ENCODE measurements at places on chromosomes 6 and 20.

DNA sequence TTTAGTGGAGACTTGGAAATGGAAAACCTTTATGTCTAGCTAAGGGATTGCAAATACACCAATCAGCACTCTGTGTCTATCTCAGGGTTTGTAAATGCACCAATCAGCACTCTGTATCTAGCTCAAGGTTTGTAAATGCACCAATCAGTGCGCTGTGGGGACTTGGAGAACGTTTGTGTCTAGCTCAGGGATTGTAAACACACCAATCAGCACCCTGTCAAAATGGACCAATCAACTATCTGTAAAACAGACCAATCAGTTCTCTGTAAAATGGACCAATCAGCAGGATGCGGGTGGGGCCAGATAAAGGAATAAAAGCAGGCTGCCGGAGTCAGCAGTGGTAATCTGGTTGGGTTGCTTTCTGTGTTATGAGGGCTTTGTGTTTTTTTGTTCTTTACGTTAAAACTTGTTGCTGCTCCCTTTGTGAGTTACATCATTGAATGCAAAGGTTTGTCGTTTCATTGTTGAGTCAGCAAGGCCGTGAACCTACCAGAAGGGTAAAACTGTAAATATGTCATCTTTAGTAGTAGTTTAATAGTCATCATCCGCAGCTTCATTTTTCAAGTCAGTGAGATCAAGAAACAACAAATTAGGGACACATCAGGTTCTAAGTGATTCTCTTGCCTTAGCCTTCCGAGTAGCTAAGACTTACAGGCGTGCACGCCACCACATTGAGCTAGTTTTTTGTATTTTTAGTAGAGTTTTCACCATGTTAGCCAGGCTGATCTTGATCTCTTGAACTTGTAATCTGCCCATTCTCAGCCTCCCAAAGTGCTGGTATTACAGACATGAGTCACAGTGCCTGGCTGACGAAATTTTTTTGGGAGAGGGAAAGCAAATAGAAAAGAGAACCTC lies 22.7 kb upstream of the NUP153 start:
- no peak for DNase-seq

DNA sequence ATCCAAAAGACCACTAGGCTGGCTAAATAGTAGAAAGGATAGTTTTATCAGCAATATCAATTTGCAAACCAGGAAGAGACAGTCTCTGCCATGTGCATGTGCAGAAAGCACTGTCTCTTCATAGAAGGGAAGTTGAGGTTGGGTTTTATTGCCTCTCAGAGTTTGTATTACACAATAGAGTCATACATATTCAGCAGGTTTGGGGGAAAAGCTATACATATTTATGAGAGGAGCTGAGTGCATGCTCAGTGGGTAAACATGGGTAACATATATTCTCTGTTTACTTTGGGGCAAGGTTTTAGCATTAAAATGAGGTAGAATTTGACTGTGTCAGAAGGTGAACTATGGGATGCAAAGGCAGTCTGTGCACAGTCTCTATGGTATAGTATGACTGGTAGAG lies 14.9 kb downstream of the TMEM170B start:
- no peak for DNase-seq

DNA sequence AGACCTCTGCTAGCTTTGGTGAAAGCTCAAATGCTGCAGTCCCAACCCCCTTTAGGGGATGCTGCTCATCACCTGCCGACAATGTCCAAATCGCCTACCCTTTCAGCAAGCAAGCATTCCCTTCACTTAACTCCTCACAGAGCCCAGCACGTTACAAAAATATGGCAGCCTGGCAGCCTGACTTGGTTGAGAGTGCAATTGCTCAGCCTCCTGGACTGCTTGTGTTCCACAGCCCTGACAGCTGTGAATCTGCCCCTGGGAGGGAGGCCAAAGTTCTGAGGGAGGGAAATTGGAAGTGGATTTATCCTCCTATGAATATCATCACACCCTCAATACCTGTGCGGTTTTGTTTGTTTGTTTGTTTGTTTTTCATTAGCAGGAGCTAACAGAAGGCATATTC lies 231.0 kb downstream of the HIVEP2 start:
- no peak for DNase-seq

DNA sequence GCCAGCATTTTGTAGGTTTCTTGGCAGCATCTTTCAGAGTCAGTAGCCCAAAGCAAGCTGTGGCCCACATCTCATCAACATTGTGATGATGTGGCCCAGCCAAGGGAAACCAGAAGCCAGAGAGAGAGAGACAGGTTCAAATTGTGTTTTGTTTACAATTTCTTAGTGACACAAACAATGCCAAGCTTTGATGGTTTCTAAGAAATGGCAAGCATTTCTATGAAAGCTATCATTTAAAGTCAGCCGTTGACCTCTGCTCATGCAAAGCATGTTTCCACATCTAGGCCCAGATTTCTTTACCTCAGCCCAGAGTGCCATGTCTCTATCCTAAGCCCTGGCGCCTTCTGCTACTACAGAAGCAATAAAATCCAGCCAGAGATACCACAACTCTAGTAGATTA lies 32.9 kb downstream of the GCM1 start:
- no peak for DNase-seq

DNA sequence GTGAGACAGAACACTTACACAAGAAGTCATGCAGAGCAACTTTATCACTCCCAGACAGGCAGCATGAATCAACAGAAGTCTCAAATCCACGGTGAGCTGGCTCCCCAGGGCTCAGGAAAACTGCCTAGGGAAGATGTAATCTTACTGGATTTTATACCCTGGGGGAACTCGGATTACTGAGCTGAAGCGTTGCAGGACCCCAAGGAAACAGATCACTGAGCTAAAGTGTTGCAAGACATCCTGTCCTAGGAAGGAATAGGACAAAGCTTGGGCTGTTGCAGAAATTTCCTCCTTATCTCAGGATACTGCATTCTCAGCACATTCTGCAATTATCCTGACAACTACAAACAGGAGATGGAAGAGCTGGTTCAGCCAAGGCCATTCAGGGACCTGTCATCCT lies 224.8 kb downstream of the TFAP2A start:
- no peak for DNase-seq

DNA sequence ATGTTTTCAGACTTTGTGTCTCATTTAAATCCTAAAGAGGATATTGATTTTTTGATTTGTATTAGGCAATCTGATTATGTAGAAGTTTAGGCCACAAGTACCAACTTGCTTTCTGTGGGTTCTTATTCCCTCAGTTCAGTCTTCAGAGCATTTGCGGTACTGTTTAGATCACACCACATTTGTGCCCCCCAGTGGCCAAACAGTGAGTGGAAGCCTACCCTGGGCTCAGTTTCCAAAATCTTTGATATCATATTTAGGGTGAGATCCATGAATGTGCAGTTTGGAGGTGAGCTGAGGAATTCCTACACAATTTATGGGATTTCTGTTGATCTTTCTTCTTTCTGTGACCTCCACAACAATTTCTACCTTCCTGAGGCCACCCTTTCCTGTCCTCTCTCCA lies 92.3 kb upstream of the FUT9 start:
- no peak for DNase-seq

- no peak for DNase-seq
Measured at GRCh38 chr6:23305325-23305943, 736.1 kb downstream of the HDGFL1 start.

GRCh38 chr6:12450467-12450866 lies 160.3 kb downstream of the EDN1 start:
- DNase-seq = no peak

- no peak for DNase-seq
Measured at GRCh38 chr6:36657942-36658544, 20.5 kb upstream of the CDKN1A start.

- no peak for DNase-seq
Measured at GRCh38 chr20:25484224-25484846, 76.9 kb downstream of the GINS1 start.

GRCh38 chr6:63537201-63537958 lies 34.9 kb upstream of the LOC128125822 start:
- no peak for DNase-seq

All from stimulated activated CD8-positive, alpha-beta memory T cell treated with anti-CD3 and anti-CD28 coated beads, Interleukin-7, amount 100 ng/mL, for 48 hours (primary cell).